ENCODE measurements at places on chromosomes 12 and 14. TPM values are rescaled to one million over a fixed set of nuclear protein-coding genes. Genes with fewer than 3 reads are reported as not detected.

The SENP1 gene
- total RNA-seq, result 44.4 TPM

The GPR68 gene
- 9.4 TPM for total RNA-seq

The CYP46A1 gene
- total RNA-seq, result 0.23 TPM

The NIN gene
- total RNA-seq, result 47.5 TPM

The MAP4K5 gene
- total RNA-seq, result 31.2 TPM

The GPR132 gene
- total RNA-seq, result 27.7 TPM

DNA sequence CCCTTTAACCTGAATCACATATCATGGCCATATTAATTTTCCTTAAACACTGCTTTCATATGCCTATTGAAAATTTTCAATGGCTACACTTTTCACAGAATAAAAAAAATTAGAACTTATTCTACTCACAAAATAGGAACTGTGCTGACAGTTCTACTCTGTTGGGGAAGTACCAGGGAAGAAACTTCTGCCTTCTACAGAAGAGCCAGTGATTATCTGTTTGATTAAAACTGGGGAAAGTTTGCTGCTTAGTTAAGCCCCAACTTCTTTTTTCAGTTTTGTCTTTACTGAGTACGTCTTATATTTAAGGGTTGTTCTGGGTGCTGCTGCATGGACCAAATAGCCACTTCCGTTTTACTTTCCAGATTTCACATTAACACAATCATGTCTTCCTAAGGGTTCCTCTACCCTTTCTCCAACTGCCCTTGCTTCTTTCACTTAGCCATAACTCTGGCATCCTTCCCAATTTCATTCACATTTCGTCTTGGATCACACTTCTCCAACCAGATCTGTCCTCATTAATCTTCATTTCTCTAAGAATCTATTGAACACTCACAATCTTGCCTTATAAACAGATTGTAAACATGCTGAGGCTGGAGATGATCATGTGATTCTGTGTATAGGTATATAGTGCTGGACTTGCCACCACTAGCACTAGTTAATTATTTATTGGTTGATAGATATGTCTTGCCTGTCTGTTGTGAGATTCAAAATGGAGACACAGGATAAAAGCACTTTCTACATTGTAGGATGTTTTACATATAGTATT is 1.9 kb upstream of the SEL1L start:
- peak overlapping the region; percentile 76 for H3K27ac ChIP-seq
- peaks cover 2% of the 10 kb centered on the region for H3K36me3 ChIP-seq
- H3K4me3 ChIP-seq, result peak overlapping the region; percentile 94
- no peak for DNase-seq
- H3K4me1 ChIP-seq, result peaks cover 38% of the 10 kb centered on the region

- H3K4me1 ChIP-seq, result peaks cover 44% of the 10 kb centered on the region
- H3K36me3 ChIP-seq, result peaks cover 49% of the 10 kb centered on the region
- peak within 1 kb of the TSS; percentile 100 for H3K27ac ChIP-seq
- H3K4me3 ChIP-seq, result peak within 1 kb of the TSS; percentile 100
- DNase-seq, result peak; percentile 90
These were observed at the start of gene OAS2 for GRCh38 chr12:112978163-112979040. Gene OAS2 (plus strand): TSS chr12:112978519. CDS start chr12:112978609, 90 bp downstream.

DNA sequence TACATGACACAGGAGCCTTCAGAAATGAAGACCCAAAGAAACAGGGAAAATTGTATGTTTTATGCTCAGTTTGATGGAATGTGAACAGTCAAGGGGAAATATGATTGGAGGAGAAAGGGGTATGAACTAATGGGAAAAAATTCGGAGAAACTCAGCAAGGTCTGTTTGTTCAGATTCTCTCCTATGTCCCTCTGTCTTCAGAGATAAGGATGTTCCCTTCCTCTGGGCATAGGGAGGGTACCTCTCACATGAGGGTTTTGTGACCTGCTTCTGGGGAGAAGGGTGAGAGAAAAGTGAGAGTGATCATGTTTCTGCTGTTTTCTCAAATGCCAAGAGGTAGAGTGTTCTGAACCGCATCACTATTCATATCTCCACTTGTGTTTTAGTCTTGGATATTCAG is 26.6 kb upstream of the LIMA1 start:
- no peaks in the 10 kb centered on the region for H3K36me3 ChIP-seq
- DNase-seq, result no peak
- no peaks in the 10 kb centered on the region for H3K27me3 ChIP-seq
- no peak overlapping the region for H3K27ac ChIP-seq

DNA sequence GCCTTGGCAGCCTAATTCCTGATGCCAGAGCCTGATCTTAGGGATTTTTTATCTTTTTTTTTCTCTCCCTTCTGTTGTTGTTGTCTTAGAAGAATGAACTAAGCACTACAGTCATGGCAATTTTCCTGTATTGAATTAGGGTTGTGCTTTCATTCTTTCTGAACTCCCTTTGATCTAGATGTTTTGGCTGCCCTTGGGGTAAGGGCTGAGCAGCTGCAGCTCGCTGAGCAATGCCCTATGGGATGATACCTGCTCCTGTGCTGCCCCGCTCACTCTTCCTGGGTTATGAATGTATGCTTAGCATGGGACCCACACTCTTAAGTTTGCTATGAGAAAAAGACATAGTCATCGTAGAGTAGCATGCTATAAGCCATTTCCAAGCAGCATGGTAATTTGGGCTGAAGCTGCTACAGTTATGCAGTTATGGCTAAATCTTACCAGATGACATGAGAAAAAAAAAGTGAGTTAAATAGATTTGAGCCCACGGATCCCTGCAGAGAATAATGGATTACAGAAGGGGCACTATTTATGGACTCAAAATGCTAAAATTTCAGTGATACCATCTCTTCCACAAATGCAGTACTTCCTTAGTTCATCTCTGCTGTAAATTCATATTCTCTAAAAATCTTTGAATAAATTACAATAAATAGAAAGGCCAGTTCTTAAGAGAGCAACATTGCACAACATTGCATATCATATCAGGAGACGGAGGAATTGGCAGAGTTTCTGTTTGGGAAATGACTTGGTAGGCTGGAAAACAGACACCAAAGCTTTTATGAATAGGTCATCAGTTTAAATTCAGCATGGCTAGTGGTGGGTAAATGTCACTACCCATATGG is 79.2 kb upstream of the PTHLH start:
- no peaks in the 10 kb centered on the region for H3K36me3 ChIP-seq
- H3K4me3 ChIP-seq, result no peak overlapping the region
- no peaks in the 10 kb centered on the region for H3K4me1 ChIP-seq
- no peak overlapping the region for H3K27ac ChIP-seq
- no peak for DNase-seq
- peaks cover 9% of the 10 kb centered on the region for H3K27me3 ChIP-seq

DNA sequence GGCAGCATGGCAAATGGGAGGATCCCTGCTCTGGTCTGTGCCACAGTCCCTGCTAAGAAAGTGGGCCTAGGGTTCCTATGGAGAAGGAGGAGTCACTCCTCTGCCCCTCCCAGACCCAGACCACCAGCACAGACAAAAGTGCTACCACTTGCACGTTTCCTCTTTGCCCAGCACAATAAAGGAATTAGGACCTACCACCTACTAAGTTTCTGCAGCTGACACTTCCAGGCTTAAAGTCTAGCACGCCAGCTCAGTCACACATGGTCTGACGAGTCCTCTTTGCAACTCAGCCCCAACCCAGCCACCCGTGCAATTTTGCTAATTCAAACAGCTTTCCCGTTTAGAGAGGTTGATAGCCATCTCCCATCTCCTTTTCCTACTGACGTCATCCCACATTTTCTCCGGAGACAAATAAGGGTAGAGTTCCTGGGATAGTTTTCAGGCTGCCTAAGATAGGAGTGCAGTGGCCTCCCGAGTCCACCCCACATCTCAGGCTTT is 66.2 kb upstream of the PTGR2 start:
- DNase-seq, result peak; percentile 55
- H3K27ac ChIP-seq, result peak overlapping the region; percentile 93
- H3K36me3 ChIP-seq, result peaks cover 10% of the 10 kb centered on the region
- H3K4me3 ChIP-seq, result peak overlapping the region; percentile 94
- H3K27me3 ChIP-seq, result no peaks in the 10 kb centered on the region

DNA sequence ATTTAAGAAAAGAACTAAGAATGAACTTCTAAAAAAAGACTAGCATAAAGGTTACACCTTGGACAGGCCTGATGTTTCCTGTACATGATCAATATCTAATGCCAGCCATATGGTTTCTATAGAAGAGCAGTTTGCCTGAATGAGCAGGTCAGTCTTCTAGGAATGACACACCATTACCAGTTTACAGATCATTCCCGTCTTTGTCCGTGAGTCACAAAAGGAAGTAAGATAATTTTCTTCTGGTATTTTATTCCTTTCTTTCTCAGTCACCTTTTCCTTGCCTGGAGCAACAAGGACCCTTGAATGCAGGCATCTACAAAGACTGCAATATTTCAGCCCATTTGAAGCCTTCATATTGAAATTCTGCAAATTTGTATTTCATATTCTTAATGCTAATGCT is 44.6 kb upstream of the CNTN1 start:
- no peak for DNase-seq
- no peaks in the 10 kb centered on the region for H3K4me1 ChIP-seq
- no peaks in the 10 kb centered on the region for H3K27me3 ChIP-seq
- H3K4me3 ChIP-seq, result no peak overlapping the region

GRCh38 chr14:33715227-33715528 is 235.7 kb downstream of the EGLN3 start:
- H3K4me3 ChIP-seq, result no peak overlapping the region
- no peak for DNase-seq
- no peaks in the 10 kb centered on the region for H3K36me3 ChIP-seq
- peaks cover 3% of the 10 kb centered on the region for H3K27me3 ChIP-seq
- H3K4me1 ChIP-seq, result no peaks in the 10 kb centered on the region

DNA sequence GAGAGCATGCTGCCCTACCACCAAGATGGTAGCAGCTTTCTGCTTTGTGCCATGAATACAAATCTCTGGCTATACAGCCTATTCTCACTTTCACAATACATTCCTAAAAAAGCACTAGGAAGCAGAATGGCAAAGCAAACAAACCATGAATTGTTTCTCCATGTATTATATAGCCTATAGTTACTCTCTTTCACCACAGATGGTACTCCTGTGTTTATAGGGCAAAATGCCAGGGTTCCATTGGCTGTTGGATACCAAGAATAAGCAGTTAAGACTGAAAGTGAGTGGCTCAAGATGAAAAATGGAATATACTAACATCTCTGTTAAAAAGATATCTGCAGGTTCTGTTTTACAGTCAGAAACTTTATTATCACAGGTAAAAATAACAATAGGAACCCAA is 11.1 kb downstream of the ARF3 start:
- H3K4me3 ChIP-seq, result no peak overlapping the region
- no peak for DNase-seq
- peaks cover 5% of the 10 kb centered on the region for H3K4me1 ChIP-seq
- H3K36me3 ChIP-seq, result peaks cover 10% of the 10 kb centered on the region

- DNase-seq, result no peak
- H3K4me1 ChIP-seq, result no peaks in the 10 kb centered on the region
- H3K27me3 ChIP-seq, result peaks cover 8% of the 10 kb centered on the region
- no peaks in the 10 kb centered on the region for H3K36me3 ChIP-seq
- H3K27ac ChIP-seq, result no peak overlapping the region
These were observed 318.6 kb upstream of the DIO3 start for GRCh38 chr14:101242442-101243385.

- no peak for DNase-seq
- no peak overlapping the region for H3K4me3 ChIP-seq
- no peaks in the 10 kb centered on the region for H3K4me1 ChIP-seq
- H3K27ac ChIP-seq, result no peak overlapping the region
- H3K27me3 ChIP-seq, result peaks cover 7% of the 10 kb centered on the region
These were observed 18.6 kb upstream of the EIF5 start for GRCh38 chr14:103315351-103315911.

- H3K4me3 ChIP-seq, result no peak overlapping the region
- DNase-seq, result no peak
- H3K27me3 ChIP-seq, result no peaks in the 10 kb centered on the region
- no peaks in the 10 kb centered on the region for H3K4me1 ChIP-seq
These were observed 21.9 kb upstream of the PGF start for GRCh38 chr14:74977164-74977900.

DNA sequence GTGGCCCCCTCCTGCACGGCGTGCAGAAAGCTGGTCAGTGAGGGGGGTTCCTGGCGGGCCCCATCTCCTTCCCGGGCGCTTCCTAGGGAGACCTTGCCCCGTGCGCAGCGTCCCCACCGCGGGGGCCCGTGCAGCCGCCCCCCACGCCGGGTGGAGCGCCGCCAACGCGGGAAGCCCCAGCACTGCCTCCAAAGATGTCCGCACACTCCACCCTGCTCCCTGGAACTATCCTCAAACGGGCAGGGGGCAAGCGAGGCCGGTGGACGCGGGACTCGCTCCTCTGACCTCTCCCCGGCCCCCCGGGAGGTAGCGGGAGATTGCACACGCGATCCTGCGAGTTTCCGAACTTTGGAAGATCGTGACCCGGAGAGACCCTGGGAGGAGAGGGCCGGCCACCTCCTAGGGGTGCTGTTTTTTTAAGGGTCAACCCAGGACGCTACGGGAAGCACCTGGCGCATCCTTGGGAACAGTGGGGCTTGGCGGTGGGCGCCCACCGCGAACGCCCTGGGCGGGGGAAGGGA is 1.5 kb upstream of the FZD10 start:
- H3K27ac ChIP-seq, result no peak overlapping the region
- H3K27me3 ChIP-seq, result peaks cover 42% of the 10 kb centered on the region
- peaks cover 4% of the 10 kb centered on the region for H3K4me1 ChIP-seq
- DNase-seq, result no peak
- no peak overlapping the region for H3K4me3 ChIP-seq

DNA sequence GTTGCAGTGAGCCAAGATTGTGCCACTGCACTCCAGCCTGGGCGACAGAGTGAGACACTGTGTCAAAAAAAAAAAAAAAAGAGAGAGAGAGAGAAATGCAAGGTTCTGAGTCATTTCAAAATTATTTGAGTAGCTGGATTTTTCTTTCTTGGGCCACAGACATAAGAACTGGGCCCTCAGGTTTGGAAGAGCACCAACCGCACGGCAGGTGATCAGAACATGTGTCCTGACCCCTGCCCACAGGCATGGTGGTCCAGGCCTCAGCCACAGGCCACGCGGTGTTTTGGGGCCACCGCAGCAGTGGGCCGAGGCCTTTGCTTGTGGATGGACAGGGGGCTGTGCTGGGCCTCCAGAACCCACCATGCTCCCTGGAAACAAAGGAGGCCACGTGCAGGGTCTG is 126.7 kb downstream of the CALM1 start:
- peaks cover 6% of the 10 kb centered on the region for H3K27me3 ChIP-seq
- H3K4me1 ChIP-seq, result no peaks in the 10 kb centered on the region
- H3K27ac ChIP-seq, result no peak overlapping the region
- no peak overlapping the region for H3K4me3 ChIP-seq
- no peak for DNase-seq

DNA sequence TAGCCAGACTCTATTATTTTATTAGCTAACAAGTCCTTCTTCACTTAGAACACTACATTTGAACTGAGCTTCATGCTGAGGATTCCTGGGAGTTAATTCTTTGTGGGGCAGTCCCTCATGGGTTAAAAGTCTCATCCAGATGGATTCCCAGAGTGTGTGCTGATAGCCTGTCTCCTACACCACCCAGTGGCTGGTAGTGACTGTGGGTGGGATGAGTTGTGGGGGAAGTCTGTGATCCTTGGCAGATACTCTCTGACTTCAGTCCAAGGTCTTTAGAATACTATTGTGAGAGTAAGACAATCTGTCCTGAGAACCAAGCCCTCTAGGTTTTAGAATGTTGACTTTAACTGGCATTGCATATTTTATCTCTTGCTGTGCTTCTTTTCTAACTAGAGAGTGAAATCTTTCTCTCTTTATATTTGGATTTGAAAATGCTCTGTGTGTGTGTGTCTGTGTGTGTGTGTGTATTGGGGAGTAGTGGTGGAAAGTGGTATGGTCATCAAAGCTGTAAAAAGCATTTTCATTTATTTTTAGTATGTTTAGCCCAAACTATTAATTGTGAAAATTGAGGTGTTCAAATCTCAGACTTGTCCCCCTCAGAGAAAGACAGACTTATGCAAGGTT is 37.3 kb downstream of the AKAP6 start:
- no peak overlapping the region for H3K4me3 ChIP-seq
- H3K4me1 ChIP-seq, result peaks cover 6% of the 10 kb centered on the region
- H3K27me3 ChIP-seq, result no peaks in the 10 kb centered on the region
- DNase-seq, result no peak
- no peaks in the 10 kb centered on the region for H3K36me3 ChIP-seq
